AG09309 (cell line): ENCODE measurements at places on chromosomes 16 and 17.

DNA sequence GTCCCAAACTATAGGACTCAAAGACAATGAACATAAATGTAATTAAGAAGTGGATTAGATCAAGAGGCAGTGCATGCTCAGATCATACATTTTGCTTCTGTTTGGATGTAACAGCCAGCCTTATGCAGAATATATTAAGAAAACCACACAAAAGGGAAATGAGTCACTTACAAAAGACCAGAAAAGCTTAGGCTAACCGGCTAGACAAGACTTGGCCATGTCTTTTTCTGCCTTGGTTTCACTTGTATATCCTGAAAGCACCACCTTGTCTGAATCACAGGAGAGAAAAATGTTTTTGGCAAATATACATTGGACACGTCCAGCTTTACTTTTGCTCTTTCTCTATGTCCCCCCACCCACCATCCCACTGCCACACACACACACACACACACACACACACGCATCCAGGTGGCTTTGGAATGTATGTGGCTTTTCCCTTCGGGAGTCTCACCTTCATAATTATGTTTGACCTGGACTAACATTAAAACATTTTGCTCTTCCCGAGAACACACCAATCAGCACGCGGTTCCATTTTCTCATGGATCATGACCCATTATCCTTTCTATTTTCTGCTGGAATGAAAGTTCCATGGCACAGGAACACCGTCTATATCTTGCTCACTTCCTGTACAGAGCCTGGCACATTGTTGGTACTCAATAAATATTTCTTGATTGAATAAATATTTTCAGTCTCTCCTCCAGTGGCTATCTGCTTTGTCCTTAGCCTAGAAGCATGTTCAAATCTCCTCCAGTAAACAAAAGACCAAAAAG lies 64.6 kb downstream of the CDK5R1 start:
- peak; percentile 7 for DNase-seq

- DNase-seq: no peak
These were observed 19.7 kb downstream of the FOXL1 start for GRCh38 chr16:86597880-86598606.

DNA sequence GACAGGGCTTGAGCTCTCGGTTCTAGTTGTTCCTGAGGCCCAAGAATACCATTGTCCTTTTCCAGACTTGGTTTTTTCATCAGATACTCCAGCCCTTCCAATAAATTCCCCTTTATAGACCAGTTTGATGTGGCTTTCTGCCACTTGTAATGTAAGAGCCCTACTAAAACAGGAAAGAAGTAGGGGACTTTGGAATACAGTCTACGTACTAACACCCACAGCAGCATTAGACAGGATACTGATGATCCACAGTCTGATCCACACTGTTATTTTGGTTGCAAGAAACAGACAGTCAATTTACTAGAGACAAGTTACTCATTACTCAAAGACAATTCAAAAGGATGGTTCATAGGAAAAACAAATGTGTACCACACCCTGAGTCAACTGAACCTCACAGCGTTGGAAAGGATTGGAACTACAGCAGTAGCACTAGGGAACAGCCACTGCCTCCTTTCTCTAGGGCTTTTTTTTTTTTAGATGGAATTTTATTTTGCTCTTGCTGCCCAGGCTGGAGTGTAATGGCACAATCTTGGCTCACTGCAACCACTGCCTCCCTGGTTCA lies 45.9 kb upstream of the MED13 start:
- DNase-seq: no peak

DNA sequence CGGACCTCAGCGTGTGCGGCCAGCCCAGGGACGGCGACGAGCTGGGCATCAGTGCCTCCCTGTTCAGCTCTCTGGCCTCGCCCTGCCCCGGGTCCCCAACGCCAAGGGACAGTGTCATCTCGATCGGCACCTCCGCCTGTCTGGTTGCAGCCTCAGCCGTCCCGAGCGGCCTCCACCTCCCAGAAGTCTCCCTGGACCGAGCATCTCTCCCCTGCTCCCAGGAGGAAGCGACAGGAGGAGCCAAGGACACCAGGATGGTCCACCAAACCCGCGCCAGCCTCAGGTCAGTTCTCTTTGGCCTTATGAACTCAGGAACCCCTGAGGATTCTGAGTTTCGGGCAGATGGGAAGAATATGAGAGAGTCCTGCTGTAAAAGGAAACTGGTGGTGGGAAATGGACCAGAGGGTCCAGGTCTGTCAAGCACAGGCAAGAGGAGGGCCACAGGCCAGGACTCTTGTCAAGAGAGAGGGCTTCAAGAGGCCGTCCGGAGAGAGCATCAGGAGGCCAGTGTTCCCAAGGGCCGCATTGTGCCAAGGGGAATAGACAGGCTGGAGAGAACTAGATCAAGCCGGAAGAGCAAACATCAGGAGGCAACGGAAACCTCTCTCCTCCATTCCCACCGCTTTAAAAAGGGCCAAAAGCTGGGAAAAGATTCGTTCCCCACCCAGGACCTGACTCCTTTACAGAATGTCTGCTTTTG lies 825 bp downstream of the HASPIN start:
- DNase-seq: no peak

GRCh38 chr16:79717333-79718137 lies 117.0 kb upstream of the MAF start:
- no peak for DNase-seq

- DNase-seq: no peak
These were observed 11.3 kb upstream of the DHRS7C start for GRCh38 chr17:9802697-9803096.

DNA sequence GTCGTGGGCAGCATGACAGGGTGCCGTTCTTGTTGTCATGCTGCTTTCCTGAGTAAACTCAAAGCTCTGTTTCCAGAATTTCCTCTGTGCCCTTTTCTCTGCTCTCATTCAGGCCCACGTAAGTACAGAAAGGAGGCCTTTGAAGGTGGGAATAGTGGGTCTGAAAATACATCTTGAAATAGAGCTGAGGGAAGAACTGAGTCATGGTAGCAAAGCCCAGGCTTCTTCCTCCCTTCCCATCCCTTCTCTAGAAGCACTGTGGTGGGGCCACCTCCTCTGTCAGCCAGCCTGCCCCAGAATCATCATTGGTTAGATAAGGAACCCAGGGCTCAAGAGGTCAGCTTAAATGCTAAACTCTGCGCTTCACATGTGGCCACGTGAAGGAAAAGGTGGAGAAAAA lies 9.4 kb downstream of the CTRL start:
- no peak for DNase-seq

DNA sequence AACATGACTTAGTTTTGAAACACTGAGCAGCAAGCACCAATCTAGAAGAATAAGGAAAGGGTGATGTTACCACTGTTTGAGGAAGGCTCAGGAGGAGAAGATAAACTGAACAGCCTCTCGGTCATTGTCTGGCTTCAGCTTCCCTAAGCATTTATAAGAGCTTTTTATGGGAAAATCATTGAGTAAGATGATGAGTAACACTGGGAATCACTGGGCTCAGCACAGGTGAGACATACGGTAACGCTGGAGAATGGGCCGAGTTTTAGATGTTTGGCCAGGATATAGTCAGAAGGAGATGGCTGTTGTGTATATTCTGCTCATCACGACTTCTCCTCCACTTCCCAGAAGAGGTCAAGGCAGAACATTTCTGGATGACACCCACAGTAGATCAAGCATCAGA lies 42.2 kb upstream of the ALOX12 start:
- no peak for DNase-seq

DNA sequence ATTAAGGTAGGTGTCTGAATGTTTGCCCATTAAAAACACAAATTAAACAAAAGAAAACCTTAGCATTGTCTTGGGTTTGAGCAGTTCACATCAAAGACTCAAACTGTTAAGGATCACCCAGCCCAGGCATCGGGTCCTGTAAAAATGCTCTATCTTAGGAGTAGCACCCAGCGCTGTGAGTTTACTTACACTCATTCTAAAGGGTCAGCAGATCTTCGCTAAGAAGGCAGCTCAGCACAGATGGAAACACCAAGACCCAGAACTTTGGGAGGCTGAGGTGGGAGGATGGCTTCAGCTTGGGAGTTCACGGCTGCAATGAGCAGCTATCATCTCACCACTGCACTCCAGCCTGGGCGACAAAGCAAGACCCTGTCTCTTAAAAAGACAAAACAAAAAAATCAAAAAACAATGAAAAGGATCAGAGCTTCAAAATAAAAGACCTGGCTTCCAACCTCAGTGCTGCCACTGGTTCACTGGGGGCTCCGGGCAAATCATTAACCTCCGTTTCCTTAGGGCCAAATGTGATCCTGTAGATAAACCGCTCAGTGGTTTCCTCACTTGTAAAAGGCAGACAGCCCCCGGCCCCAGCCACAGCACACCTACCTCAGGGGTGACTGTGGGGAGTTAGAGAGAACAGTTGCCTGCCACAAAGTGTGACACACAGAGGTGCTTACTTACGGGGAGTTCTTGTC lies 11.1 kb downstream of the COG1 start:
- no peak for DNase-seq

DNA sequence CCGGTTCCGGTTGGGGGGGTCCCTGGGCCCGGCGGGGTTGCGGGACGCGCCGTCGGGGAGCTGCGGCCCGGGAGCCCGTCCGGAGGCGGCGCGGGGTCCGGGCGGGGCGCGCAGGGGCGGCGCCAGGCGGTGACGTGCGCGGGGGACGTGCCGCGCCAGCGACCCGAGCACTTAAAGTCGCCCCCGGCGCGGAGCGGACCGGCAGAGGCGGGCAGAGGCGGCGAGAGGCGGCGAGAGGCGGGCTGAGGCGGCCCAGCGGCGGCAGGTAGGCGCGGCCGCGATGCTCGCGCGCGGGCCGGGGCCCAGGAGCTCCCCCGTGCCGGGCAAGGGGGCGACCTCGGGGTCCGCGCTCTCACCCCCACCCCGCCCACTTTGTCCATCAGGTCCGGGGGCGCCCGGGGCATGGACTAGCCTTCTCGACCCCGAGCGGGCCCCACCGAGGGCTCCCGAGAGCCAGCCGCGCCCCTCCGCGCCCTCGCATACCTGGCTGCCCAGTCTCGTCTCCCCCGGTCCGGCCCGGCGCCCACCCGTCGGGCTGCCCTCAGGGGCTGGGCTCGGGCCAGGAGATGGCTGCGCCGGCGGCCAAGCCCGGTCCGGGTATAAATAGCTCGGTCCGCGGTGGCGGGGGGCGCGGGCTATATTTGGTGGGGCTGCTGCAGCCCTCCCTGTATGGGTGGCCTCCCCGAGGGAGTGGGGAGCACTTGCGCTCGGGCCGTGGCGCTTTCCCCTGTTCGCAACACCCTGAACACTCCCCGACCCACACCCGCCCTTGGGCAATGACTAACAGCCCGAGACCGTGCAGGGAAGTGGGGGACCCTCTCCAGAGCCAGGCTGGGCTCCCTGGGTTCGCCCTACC lies at the start of gene SLC16A3:
Gene SLC16A3 (plus strand): TSS at position 201 of the 856 bp plus-strand sequence. CDS start 6,967 bp downstream, outside the sequence.
- no peak for DNase-seq

GRCh38 chr17:6356562-6356961 lies 78.4 kb downstream of the AIPL1 start:
- no peak for DNase-seq

DNA sequence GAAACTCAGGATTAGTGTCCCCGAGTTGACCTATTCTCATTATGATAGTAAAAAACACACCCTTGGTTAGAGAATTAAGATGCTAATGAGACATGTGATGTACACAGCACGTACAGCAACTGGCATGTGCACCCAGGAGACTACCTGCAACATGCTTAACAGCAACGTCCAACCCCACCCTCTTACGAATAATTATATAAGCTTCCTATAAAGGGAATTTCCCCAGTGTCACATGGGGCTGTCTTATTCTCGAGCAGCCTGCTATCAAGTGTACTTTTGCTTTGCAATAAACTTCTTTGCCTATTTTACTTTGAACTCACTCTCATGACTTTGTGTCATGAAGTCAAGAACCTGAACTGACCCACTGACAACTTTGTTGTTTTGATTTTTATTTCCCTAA lies 62.4 kb upstream of the PMFBP1 start:
- no peak for DNase-seq

DNA sequence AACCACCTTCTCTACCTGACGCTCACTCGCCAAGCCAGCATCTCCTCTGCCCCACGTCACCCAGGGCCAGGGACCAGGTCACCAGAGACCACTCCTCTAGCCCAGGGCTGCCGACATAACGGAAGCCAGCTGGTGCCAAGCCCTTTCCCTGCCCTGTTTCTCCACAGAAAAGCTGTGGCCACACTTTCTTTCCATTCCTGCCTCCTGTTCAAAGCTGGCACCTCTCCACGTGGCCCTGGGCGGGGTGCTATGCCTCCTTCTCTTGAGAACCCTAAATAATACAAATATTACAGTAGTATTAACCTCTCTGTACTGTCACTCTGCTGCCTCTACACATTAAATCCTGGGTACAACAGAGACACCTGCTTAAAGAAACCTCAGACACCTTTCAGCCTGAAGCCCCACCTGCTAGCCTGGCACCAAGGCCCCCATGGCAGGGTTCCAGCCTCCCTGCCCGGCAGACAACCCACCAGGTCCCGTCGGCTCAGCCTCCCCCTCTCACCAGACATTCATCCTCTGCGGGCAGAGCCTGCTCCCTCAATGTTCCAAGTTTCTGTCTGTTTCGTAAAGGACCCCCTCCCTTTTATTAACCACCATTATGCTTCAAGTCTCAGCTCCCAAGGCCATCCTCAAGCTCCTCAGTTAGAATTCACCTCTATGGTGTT lies 62.3 kb downstream of the TIMM22 start:
- DNase-seq: no peak

- no peak for DNase-seq
These were observed 17.2 kb upstream of the N4BP1 start for GRCh38 chr16:48627148-48627547.

- DNase-seq: no peak
These were observed 65.0 kb downstream of the NXN start for GRCh38 chr17:914561-914960.

DNA sequence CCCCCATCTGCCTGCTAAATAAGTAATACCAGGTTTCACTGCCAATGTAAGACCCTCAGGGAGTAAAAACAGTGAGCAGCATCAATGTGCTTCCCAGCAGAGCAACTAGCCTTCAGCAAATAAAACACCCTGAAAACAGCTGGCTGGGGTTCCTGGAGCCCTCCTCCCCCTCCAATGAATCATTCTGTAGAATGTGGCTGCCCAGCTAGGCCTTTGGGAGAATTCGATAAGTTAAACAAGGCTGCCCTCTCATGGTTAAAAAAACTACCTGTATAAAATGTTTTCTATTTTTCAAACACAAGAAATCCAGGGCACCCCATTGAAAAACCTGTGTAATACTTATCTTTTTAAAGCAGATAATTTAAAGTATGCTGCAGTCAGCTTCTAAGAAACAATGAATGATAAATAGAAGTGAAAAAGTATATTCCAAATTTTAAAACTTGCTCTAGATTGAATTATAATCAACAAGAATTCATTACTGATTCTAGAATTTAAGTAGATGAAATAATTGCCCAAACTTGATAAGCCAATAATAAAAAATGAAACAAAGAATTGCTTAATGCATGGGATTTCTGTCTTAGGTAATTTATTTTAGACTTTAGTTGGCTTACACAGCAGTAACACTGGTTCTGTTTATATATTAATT lies 9.4 kb upstream of the TOM1L1 start:
- DNase-seq: peak; percentile 23

GRCh38 chr16:79776243-79776847 lies 175.8 kb upstream of the MAF start:
- no peak for DNase-seq

- no peak for DNase-seq
These were observed 54.0 kb downstream of the ABR start for GRCh38 chr17:1125788-1126145.
